ENCODE measurements at places on chromosomes 11 and 22.

DNA sequence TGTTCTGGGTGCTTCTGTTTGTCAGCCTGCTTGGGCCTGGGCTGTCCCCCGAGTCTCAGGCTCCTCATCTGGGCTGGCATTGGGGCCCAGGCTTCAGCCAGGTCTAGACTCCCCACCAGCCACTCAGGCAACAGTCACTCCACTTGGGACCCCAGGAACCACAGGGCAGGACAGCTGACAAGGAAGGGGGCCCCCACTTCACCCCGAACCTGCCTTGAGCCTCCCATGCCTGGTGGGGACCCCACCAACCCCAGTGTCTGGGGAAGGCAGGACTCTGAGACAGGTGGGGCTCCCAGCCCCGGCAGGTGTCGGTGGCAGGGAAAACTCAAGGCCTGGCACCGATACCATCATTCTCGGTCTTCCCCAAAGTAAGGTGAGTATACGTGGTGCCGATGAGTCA lies 11.7 kb upstream of the LTO1 start:
- DNase-seq: no peak

DNA sequence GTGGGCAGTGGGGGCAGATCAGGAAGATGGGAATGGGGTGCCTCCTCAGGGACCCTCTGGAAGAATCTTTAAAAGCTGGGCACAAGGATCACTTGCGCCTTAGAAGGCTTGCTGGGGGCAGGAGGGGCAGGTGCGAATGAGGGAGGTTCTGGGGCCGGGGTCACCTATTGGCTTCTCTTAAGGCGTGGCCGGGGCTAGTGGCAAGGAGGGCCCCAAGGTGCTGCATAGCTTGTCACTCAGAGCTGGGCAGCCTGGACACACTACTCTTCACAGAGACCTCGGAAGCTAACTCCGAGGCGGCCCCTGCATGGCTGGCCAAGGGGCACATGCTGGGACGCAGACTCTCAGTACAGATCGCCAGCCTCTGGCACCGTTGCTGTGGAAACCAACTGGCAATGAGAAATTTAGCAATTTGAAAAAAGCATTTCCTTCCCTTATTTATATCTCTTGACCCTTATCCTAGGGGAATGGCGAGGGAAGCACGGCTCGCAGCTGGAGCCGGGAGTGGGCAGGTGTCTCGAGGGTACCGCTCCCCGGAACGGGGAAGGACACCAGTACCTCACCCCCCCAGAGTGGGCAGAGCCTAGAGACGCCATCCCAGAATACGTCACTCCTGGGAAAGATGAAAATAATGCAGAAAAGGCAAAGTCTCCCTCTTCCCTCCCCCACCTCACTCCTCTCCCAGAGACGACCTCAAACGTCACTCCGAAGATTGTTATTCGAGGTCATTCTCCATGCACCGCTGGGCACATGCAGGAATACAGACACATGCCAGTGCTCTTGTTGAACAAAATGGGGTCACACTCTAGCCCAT lies 188.1 kb downstream of the CTTN start:
- DNase-seq: no peak

DNA sequence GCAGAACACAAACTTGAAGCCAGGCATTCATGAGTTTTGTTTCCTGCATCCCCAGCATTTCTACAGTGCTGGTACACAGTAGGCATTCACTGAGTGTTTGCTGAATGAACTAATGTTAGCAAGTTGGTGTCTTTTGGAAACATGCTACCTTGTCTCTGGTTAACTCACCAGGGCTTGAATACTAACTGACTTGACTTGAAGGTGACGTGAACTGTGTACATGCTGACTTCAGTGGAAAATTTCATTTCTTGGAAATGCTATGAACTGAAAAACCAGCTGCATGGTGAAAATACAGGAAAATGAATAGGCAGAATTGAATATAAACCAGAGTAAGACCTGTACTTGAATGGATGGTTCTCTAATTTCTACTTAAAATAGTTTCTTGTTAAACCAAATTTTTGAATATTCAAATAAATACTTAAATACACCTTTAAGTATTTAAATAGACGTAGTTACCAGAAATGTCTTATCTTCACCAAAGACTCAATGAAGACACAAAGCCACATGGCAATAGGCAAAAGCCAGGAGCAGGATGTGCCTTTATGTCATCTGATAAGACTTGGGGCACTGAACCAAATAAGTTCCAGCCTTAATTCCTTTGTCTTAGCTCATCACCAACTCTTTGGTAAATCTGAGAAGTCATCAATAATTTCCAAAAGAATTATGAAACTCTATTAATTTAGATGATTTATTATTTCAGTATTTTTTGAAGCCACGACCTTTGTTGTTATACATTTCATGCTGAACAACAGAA lies 39.7 kb upstream of the POU2AF2 start:
- DNase-seq: no peak

GRCh38 chr11:77038825-77039326 lies 4.7 kb downstream of the B3GNT6 start:
- DNase-seq: no peak

- no peak for DNase-seq
These were observed 39.8 kb upstream of the RPS13 start for GRCh38 chr11:17117262-17117661.

DNA sequence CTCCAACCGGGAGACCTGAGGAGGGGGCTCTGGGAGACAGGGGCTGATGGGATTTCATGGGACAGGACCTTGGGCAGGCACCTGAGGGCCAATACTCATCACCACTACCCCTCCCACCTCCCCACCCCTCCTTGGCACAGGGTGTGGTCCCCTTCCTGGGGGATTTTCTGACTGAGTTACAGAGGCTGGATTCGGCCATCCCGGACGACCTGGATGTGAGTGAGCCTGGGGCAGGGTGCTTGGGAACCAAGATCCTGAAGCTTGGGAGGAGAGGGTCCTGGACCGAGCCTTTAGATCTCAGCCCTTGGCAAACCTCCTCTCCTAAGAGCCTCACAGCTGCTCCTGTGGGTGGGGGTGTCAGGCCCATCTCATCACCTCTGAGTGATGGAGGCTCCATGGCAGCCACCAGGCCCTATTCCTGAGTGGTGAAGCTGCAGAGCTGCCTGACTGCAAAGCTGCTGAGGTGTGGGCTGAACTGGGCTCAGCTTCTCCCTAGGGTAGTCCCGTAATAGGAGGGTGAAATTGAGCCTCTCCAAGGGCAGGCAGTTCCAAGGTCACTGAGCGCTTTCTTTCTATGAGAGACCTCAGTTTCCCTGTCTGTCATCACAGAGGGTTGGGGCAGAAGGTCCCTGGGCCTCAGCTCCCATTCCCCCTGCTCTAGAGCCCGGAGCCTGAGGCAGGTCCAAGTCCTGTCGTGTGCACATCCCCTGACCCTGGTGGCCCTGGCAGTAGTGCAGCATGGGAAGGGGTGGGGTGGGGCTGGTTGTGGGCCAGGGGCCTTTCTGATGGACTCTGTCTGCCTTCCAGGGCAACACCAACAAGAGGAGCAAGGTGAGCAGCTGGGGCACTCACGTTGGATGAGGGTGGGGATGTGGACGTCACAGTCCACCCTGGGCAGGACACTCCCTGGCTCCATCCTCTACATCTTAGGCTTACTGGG lies 6.5 kb downstream of the RGL4 start:
- DNase-seq: no peak

- DNase-seq: no peak
These were observed 15.7 kb downstream of the SNU13 start for GRCh38 chr22:41672780-41673509.

- peak; percentile 37 for DNase-seq
These were observed 33.0 kb downstream of the CHID1 start for GRCh38 chr11:877565-877964.

DNA sequence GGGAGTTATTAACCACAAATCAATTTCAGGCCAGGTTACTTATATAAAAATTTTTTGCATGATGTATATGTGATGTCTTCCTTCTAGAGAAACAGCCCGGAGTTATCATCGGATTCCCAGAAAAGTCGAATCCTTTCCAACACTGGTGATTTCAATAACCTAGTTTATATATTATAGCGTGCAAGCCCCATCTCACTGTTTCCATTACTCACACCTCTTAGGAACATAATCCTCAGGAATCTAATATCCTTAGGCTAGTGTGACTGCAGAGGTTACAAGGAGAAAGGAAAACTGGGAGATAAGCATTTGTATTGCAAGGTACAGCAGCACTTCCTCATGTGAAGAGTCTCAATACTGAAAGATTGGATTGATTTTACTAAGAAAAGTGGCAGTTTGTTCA lies 20.3 kb downstream of the ARHGAP20 start:
- no peak for DNase-seq

DNA sequence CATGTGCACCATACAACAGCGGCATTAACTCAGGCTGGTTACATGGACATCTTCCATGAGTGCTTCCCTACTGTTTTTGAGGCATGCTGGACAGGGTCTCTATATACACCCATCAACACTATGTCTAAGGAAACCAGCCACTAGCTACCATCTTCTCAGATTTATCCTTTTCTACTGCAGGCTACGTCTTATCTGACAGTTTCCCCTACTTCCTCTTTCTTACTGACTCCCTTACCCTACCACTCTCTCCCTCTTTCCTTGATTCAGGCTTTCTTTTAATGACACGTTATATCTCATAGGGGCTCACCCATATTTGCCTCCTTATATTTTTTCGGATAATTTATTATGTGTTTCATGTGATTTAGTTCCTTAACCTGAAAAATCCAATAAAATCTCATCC lies 41.8 kb downstream of the DDI1 start:
- no peak for DNase-seq
